Ureter (tissue), 1 donor: ENCODE measurements at places on chromosomes 4 and X.

GRCh38 chr4:98496152-98496845, 162.1 kb downstream of the TSPAN5 start:
- DNase-seq, result no peak

- DNase-seq, result no peak
Measured at GRCh38 chr4:110586131-110586850, 36.6 kb downstream of the PITX2 start.

GRCh38 chr4:187301923-187302322, 578.3 kb upstream of the FAT1 start:
- no peak for DNase-seq

GRCh38 chr4:110371016-110371770, 104.8 kb upstream of the ENPEP start:
- no peak for DNase-seq

- no peak for DNase-seq
Measured at GRCh38 chr4:71212216-71212615, 126.6 kb upstream of the SLC4A4 start.
